NCI-H1105 (cell line): ENCODE measurements at places on chromosomes 5 and 9.

DNA sequence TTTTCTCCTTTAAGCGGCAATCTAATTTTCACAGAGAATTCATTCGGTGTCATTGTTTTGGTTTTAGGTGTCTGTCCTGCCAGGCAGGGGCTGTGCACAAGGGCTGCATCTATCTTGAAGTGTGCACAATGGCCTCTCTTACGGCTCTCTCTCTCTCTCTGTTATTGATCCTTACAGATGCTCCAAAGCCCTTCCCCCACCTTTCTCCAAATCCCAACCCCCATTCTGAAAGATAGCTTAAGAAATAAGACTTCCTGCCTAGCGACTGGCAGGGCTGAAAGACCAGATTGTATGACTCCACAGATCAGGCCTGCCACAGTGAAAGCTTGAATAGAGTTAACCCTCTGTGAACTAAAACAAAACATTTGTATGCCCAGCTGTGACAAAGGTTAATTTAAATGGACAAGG, 86.5 kb upstream of the NR5A1 start:
- DNase-seq = no peak

DNA sequence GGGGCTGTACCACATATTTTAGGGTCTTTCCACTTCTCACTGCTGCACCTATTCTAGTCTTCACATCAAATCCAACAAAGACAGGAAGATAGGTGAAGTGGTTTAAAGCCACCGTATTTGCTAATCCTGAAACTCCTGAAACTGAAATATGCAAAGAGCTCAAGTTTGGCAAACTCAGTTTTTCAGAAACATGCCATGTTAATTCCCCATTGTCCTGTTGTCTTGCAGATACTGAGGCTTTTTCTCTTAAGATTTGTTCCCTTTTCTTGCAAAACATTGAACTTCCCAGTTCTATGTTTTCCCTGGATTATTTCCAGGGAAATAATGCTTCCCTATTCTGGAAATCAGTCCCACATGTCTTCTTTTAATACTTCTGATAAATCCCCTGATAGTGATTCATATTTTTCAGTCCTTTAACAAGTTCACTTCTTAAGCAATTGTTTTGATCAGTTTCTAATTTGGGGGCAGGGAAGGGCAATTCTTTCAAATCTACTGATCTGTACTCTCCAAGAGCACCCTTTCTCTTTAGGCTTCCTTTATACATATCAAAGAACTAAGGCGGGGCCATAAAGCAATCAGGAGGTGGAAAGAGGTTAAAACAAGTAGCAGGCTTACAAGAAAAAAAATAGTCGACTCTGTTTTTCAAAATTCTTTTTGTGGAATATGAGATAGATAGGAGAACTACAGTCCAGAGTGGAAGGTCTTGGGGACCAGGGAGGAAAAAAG, 648.5 kb downstream of the BNC2 start:
- DNase-seq = no peak

- no peak for DNase-seq
Measured at GRCh38 chr9:37914701-37915358, 10.9 kb upstream of the SLC25A51 start.

DNA sequence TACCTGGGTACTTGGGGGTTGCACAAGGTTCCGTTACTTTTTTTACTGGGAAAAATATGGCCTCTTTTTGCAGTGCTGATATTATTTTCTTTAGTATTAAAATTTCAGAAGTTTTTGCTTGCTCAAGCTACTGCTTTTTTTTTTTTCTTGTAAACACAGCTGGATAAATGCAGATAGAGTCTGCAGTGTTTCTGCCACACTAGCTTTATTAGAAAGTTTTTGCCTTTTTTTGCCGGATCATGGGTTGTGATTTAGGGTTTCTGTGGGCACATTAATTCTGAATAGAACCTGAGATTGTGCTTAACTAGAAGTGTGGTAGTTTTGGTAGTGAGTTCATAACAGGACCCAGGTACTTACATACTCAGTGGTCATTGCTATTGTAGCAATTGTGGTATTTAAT, 19.9 kb downstream of the KIAA1958 start:
- no peak for DNase-seq

- DNase-seq = no peak
Measured at GRCh38 chr5:138601444-138601843, 26.2 kb upstream of the HSPA9 start.

GRCh38 chr5:93428868-93429267, 152.2 kb downstream of the NR2F1-AS1 start:
- no peak for DNase-seq

DNA sequence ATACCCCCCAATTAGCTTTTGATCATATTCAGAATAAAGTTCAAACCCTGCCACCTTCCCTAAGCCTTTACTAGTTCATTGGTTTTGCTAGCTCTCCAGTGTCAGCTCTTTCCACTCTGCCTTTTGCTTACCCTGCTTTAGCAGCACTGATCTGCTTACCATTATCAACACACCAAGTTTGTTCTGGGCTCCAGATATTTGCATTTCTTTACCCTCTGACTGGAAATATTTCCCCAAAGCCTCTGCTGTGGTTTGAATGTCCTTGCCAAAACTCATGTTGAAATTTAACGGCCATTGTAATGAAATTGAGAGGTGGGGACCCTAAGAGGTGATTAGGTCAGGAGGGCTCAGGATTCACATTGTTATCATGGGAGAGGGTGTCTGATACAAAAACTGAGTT, 99.5 kb downstream of the GCNT1 start:
- no peak for DNase-seq

DNA sequence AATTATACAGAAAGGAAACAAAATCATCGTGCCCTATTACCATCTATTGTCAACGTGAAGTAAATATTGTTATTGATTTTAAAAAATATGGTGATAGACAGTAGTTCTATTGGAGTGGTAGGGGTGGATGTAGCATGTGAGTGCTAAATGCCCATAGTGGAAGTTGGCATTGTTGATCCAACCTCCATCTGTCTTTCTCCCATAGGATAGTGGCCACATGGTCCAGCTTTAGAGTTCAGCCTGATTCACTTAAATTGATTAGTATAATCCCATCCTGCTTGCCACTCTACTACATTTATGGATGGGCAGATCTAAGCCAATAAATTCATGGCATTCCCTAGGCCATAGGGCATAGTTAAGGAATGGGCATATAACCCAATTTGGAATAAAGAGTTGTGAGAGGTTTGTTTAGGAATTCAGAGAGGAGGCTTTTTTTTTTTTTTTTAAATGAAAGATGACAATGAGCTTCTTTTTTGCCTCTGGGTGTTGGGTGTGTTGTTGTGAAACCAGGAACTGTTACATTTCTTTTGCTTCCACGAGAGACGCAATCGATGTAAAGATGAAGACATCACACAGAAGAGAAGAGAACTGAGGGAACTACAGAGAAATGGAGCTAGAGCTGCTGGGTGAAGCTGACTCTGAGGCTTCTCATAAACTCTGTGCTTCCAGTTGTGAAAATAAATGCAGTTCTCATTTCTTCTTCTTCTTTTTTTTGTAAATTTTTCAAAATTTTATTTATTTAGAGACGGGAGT, 12.5 kb upstream of the CHD1 start:
- DNase-seq = no peak

DNA sequence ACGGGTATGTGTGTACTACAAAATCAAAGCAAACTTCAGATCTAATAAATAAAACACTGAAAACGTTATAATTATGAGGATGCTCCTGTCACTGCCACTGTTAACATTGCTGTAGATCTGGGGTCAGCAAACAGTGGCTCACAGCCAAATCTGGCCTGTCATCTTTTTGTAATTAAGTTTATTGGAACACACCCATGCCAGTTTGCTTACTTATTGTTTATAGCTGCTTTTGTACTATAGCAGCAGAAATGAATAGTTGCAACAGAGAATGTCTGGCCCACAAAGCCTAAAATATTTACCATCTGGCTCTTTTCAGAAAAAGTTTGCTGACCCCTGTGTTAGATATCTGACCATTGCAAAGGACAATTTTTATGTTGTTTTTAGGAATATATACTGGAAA, 32.1 kb downstream of the PRRC1 start:
- DNase-seq = no peak

DNA sequence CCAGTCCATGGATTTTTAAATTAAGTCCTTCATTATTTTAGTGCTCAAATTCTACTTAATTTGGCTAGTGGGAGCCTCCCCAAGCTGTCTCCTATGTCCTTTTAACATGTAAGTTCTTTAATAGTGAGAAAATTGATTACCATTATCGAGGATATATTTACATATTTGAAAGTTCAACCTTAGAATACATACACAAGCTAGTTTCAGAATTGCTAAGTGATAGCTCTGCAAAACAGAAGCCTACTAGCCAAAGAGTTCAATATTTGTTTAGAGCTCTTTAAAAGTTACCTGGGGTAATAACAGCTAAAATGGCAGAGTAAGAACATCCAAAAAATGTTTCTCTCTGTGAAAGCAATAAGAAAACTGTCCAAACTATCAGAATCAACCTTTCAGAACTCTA, 48.2 kb downstream of the LOX start:
- no peak for DNase-seq

- no peak for DNase-seq
Measured at GRCh38 chr5:172943906-172944305, 15.3 kb upstream of the RPL26L1 start.

DNA sequence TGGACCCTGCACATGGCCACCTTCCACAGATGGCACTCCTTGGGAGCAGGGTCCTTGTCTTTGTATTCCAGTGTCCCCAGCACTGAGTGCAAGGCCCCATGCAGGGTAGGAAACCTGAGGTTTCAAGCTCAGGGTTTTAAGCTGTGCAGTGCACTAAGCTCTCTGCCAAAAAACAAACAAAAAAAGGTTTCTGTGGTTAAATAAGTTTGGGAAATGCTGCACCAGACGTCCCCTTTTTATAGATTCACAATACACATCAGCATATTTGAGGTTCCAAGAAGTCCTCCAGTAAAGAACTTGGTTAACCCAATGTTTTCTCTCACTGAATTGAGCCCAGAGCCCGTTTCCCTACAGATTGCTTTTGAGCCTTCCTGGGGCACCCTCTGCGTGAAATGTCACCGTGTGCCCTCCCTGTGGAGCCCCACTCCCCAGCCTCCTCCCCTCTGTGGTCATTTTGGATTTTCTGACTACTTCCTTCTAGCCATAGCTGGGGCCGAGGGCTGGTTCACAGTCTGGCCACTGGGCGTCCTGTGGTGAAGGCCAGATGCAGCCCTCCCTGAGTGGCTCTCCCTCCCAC, 17.1 kb downstream of the DELE1 start:
- no peak for DNase-seq

- DNase-seq = no peak
Measured at GRCh38 chr9:109001275-109001676, 12.0 kb downstream of the CTNNAL1 start.

GRCh38 chr5:155094455-155094854, 80.9 kb downstream of the KIF4B start:
- no peak for DNase-seq

DNA sequence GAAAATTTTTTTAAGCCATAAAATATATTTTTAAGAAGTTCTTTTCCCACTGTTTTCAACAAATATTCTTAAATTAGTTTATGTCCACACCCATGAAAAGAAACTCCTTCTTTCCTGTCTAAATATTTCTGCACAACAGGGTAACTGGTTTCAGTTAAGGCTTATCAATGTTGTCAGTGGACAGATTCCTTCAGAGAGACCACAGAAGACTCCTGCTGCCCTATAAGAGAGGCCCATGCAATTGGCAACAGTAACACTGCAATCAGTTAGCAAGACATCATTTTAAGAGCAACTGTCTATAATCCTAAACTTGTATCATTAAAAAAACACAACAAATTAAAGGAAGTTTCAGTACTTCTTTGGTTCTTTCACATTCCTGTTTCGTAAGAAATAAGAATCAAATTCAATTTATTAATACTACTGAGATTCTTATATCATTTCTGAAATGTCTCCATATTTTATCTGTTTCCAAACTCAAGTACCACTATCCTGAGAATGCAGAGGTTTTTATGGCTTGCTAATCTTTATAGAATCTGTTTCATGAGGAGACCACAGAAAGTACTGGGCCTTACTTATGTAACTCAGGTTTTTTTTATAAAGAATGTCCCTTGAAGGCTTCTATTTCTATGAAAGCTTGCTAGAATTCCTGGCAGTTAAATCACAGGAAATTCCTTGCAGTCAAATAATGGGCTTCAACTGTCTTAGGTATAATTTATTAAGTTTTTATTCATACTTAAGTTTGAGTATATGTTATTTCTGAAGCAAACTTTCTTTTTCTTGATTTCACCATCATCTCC, 240.2 kb downstream of the RFX3 start:
- DNase-seq = no peak

GRCh38 chr5:5304361-5305020, 118.0 kb upstream of the ICE1 start:
- peak; percentile 36 for DNase-seq

DNA sequence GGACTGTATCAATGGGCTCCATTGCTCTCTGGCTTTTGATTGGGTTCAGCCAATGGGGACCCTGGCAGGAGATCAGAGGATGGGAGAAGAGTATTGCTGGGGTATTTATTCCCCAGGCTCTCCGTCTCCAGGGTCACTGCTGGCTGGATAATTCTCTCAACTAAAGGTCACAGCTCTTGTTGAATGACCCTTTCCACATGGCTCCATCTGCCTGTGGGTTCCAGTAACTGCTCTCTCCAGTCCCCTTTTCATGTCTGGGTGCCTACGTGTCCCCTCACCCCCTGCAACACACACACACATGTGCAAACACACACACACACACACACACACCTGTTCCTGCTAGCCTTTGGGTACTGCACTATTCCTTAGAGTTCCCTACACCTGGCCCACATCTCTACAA, 53.9 kb upstream of the RIC1 start:
- DNase-seq = no peak

DNA sequence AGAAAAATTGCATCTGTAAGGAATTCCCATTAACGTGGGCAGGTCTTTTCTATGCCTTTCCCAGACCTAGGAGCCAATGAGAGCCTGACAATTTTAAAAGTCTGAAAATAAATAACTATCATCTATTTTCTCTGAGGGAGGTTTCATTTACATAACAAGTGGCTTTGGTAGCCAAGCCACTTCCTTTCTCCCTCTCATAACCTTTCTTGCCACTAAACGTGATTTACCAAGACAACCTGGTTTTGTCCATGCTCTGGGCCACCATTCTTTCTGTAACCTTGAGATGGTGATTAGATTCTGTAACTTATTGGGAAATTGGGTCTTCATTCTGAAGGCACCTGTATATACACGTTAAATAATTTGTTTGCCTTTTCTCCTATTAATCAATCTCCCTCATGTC, 1046.9 kb downstream of the CDH12 start:
- no peak for DNase-seq

DNA sequence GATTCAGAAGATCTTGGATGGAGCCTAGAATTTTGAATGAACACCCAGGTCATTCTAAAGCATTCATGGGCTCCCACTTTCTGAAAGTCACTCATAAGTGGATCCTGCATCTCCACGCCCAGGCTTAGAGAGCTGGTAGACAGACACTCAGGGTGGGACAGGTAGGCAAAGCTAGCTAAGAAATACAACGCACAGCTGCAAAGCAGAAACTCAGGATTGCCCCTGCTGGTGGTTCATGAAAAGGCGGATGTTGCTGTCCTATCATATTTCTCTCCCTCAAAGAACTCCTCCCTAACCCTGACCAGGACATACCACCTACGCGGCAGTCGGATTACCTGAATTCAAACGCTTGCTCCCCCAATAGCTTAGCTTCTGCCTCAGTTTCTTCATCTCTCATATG, 226.5 kb downstream of the GLIS3 start:
- DNase-seq = no peak

GRCh38 chr5:179866241-179867078, 7.8 kb upstream of the MRNIP start:
- no peak for DNase-seq

GRCh38 chr5:59810041-59810440, 83.5 kb downstream of the PDE4D start:
- peak; percentile 14 for DNase-seq

- DNase-seq = no peak
Measured at GRCh38 chr9:69471433-69471832, 146.4 kb downstream of the ENTREP1 start.

- peak; percentile 70 for DNase-seq
Measured at GRCh38 chr9:100714372-100715099, 136.7 kb downstream of the CAVIN4 start.
